ENCODE measurements at places on chromosomes 16 and 17. TPM values are rescaled to one million over a fixed set of nuclear protein-coding genes. Genes with fewer than 3 reads are reported as not detected.

DNA sequence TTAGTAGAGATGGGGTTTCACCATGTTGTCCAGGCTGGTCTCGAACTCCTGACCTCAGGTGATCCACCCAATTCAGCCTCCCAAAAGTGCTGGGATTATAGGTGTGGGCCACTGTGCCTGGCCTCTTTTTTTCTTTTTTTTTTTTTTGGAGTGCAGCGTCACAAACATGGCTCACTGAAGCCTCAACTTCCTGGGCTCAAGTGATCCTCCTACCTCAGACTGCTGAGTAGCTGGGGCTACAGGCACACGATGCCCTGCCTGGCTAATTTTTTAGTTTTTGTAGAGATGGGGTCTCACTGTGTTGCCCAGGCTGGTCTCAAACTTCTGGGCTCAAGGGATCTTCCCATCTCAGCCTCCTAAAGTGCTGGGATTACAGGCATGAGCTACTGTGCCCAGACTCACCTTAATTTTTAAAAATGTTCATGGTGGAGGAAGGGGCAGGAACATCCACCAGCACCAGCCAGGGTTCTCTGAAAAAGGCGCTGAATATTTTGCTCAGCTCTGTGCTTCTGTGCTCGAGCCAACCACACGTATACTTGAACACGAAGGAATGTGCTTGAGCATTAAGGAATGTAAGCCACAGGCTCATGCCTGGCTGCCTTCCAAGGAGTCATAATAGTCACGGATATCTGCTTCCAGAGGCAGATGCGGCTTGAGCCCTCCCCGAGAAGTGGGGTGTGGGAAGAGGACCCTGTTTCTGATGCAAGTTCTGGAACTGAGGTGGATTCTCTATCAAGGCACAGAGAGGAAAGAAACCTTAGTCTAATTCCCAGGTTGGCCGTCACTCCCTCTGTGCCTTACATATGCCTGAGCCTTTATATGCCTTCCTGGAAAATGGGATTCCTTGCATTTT lies 65.5 kb upstream of the CREBBP start:
- DNase-seq, result peak; percentile 81

Gene EVPLL
- not detected for total RNA-seq

- no peak for DNase-seq
Observed at GRCh38 chr16:47646914-47647313, 185.8 kb downstream of the PHKB start.

DNA sequence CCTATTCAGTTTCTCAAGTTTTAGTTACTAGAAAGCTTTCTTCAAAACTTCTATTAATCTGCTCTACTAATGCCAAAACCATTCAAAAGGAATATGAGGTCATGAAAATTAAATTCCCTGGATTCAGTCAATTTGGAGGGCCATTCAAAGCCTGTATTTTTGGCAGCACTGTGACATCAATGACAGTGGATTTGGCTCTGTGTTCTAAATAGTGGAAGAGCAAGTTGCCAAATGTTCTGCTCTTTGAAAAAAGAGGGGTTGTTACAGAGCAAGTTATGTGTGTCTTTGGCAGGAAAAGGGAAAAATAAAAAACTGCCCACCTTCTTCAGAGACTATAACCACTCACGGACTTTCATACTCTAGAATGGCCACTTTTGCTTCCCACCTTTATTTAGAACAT lies 3.2 kb upstream of the C16orf46 start:
- DNase-seq, result no peak

DNA sequence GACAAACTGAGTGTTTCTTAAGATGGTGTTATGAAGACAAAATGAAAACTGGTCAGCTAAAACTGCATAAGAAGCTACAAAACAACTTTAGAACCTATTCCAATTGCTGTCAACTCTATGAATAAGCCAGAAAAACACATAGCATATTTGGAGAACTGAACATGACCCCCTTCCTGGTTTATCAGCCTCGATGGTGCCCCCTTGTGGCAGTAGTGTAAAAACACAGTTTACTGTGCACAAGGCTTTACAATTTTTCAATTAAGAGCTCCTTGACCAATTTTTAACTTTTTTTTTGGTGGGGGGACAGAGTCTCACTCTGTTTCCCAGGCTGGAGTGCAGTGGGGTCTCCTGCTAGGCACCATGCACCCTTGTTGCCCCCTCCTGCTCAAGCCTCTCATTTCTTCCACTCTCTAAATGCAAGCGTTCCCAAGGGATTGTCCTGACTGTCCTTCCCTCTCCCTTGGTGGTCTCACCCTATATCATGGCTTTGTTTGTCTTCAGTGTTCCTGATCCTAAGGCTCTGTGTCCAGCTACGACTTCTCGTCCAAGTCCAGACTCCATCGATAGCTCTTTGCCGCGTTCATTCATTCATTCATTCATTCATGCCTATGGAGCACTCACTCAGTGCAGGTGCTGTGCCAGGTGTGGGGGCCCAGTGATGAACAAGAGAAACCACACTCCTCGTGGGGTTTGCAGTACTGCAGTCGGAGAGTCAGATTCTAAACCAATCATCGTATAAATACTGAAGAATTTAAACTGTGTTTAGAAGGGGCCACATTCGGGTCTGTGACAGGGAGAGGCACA lies 7.5 kb downstream of the EIF1 start:
- no peak for DNase-seq

Gene FTO
- 86.4 TPM for total RNA-seq

DNA sequence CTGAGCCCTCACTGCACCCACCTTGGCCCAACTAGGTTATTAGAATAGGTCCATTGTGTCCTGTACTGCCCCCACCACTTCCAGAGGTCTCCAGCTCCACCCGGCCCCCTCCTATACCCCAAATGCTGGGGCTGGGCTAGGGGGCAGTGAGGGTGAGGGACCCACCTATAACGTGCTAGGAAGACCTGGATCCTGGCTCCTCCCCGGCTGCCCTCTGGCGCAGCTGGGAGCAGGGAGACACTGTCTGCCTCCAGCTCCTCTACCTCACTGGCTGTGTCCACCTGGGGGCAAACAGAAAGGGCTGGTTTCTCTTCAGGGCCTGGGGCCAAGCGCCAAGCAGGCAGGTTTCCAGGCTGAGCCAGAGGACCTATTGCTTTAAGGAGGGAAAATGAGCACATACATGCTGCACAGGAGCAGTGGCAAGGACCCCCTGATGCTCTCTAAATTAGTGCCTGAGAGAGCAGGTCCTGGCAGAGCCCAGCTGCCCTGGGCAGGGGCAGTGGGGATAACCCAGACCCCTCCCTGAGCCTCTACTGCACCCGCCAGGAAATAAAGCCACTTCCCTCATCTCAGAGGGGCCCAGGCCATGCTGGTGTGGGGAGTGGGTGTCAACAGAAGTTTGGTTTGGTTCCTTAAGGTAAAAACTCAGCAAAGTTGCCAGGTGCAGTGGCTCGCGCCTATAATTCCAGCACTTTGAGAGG lies 12.2 kb downstream of the TSPOAP1 start:
- DNase-seq, result no peak

GRCh38 chr16:78300469-78300868 lies 201.0 kb downstream of the WWOX start:
- no peak for DNase-seq

GRCh38 chr16:83802135-83802534 lies 5.6 kb upstream of the HSBP1 start:
- peak; percentile 71 for DNase-seq

Gene MYH3
- 0.07 TPM for total RNA-seq

Gene RILP
- 10.3 TPM for total RNA-seq

DNA sequence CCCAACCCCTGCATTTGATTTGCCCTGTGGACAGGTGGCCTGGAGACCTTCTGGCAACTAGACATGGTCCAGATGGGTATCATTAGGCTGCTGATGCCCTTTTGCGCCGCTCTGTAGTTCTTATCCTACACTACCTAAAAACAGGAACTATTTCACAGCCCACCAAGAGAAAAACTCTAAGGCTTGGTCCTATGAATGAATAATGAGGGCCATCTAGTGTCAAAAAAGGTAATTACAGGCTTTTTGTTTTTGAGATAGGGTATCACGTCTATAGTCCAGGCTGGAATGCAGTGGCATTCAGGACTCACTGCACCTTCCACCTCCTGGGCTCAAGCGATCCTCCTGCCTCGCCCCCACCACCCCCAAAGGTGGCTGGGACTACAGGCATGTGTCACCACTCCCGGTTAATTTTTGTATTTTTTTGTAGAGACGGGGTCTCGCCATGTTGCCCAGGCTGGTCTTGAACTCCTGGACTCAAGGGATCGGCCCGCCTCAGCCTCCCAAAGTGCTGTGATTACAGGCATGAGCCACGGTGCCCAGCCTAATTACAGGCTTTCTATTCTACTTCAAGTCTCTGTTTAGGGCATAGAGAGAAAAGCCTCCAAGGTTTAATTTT lies 20.9 kb downstream of the COIL start:
- peak; percentile 22 for DNase-seq

GRCh38 chr16:70568601-70569237 lies 45.1 kb downstream of the SF3B3 start:
- no peak for DNase-seq

Gene TMEM114
- not detected for total RNA-seq

DNA sequence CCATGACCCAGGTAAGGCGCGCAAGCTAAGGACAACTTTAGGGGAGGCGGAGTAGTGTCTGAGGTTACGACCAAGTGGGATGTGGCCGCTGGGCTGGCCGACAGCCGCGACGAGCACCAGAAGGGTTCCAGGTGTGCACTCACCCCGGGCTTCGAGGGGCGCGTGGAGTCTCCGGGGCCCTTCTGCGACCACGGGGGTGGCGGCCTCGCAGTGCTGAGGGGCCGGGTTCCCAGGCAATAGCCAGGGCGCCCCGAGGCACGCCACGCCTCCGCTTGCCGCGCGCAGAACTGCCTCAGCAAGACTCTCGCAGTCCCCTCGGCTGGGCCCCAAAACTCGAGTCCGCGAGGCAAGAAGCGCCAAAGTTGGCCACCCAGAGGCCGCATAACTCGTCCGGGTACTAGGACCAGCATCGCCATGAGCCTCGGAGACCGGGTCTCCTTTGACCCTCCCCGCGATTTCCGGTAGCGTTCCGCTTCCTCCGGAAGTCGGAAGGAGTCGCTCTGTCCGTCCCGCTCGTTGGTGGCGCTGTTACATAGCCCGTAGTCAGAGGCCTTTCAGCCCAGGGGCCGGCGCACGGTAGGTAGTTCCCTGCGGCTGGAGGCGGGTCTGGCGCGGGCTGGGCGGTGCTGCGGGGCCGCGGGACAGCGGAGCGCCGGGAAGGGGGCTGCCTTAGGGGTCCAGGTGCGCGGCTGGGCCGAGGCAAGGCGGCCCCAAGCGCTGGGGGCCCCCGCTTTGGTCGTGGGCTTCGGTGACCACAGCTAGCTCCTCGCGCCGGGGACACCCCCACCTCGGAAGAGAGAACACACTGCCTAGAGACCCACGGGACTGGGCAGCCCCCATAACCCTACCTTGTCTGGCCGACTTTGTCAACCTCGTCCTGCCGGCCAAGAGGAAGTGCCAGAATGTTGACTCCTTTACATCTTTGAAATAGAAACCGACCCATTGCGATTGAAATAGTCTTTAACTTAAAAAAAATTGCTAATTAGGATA lies at the start of the genes ADPRM and SCO1:
Gene ADPRM, plus strand, starts transcription at position 503 of the 990 bp plus-strand sequence. CDS start 7,333 bp downstream, outside the sequence.
Gene SCO1, minus strand, starts transcription at position 442 of the 990 bp plus-strand sequence. Its CDS starts 26 bp downstream, at position 416.
- peak; percentile 83 for DNase-seq

DNA sequence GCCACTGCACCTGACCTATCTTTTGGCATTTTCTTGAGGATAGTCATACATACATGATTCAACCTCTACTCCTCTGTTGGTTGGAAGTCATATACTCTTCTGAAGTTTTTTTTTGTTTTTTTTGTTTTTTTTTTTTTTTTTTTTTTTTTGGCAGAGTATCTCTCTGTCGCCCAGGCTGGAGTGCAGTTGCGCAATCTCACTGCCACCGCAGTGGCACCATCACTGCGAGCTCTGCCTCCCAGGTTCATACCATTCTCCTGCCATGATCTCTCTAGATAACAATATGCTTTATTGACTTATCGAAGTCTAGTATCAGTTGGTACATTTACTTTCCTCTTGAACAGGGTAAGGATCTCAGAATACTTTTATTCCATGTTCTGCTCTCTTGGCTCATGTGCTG lies 224.2 kb upstream of the WSCD1 start:
- DNase-seq, result no peak

Measured in pulmonary artery endothelial cell (primary cell).